Activated CD4-positive, CD25-positive, alpha-beta regulatory T cell treated with anti-CD3 and anti-CD28 coated beads, Interleukin-2, amount 50 U/mL, for 72 hours (primary cell): ENCODE measurements at places on chromosomes 1 and 21.

- DNase-seq, result no peak
Measured at GRCh38 chr1:15075817-15076216, 77.7 kb upstream of the TMEM51 start.

- DNase-seq, result no peak
Measured at GRCh38 chr1:6218375-6219164, 12.7 kb downstream of the RNF207 start.

- no peak for DNase-seq
Measured at GRCh38 chr1:201396861-201397464, 2.2 kb downstream of the LAD1 start.

- no peak for DNase-seq
Measured at GRCh38 chr1:166927701-166928100, 47.6 kb downstream of the ILDR2 start.

- no peak for DNase-seq
Measured at GRCh38 chr21:26844258-26845065, 747 bp downstream of the ADAMTS1 start.

- no peak for DNase-seq
Measured at GRCh38 chr21:29739176-29739575, 200.6 kb downstream of the GRIK1 start.

- DNase-seq, result no peak
Measured at GRCh38 chr1:238409932-238410331, 519.2 kb upstream of the ZP4 start.

- DNase-seq, result no peak
Measured at GRCh38 chr1:237492359-237492758, 398.4 kb downstream of the ZP4 start.

DNA sequence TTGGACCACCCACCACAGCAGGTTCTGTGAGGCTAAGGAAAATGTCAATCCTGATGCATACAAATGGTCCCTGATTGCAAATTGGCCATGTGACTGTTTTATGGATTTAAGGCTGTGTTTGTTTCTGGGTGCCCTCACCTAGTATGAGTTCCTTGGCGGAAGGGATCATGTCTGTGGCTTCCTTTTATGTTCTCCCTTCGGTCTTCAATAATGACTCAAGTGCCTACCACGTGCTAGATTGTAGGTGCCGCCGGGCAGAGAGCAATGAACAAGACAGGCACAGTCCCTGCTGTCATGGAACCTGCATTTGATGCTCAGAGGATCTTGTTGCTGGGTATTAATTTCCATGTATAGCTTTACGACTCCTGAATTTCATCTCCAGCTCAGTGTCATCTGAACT is 9.8 kb upstream of the VWA5B1 start:
- DNase-seq, result no peak

DNA sequence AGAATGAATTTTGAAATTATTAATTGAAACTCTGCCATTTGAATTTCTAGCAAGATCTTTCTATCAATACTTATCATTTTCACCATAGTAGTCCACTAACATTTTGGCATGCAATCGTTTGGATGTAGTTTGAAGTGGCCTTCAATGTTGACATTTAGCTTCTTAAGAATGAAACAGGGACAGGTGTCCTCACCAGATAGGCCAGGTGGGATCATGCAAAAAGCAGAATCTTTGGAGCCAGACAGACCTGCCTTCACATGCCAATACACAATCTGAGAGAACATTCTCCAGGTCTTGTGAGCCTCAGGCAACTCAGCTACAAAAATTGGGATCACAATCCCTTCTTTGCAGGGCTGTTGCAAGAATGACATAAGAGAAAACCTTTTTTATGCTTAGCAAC is 18.3 kb upstream of the HSPA13 start:
- DNase-seq, result no peak

DNA sequence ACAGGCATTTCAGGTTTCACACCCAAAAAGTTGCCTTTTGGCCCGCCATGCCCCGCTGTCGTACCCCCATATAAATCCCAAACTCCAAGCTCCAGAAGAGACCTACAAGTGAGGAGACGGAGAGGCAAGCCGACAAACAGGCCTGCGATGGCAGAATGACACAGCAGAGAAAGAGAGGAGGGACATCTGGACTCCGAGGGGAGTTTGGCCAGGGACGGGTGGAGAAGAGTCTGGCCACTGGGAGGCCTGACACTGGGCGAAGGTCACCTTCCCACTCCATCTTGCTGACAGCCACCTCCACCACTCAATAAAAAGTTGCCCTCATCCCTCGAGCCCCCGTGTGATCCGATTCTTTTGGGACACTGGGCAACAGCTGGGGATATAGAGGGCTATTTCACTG is 1.9 kb upstream of the CFH start:
- no peak for DNase-seq

GRCh38 chr1:60923389-60924087 is 158.8 kb upstream of the NFIA start:
- no peak for DNase-seq

DNA sequence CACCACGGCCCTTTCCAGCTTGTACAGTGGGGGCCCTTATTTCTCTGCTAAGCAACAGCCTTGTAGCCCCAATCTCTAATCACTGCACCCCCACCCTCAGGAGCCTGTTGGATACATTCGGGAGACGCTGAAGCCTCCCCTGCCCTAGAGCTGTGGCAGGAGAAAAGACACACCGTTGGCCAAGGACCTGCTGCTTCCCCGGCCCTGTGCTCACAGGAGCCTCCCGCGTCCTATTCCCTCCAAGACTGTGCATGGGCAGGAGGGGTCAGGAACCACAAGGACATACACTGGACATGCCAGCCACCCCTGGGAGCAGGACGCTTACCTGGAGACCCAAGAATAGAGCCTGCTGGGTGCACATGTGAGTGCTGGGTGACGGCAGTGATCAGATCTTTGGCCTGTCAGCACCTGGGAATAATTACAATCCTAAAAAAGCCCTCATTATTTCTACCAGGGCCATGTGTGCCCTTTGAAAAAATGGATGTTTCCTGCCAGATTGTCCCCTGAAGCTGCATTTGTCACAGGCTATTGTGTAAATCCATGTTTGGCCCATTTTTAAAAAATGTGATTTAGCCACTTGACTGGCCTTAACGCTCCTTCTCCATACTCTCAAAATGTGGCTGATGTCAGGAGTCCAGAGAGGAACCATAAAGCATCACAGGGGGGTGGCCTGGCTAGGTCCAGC is 590.6 kb downstream of the MATN1 start:
- no peak for DNase-seq

DNA sequence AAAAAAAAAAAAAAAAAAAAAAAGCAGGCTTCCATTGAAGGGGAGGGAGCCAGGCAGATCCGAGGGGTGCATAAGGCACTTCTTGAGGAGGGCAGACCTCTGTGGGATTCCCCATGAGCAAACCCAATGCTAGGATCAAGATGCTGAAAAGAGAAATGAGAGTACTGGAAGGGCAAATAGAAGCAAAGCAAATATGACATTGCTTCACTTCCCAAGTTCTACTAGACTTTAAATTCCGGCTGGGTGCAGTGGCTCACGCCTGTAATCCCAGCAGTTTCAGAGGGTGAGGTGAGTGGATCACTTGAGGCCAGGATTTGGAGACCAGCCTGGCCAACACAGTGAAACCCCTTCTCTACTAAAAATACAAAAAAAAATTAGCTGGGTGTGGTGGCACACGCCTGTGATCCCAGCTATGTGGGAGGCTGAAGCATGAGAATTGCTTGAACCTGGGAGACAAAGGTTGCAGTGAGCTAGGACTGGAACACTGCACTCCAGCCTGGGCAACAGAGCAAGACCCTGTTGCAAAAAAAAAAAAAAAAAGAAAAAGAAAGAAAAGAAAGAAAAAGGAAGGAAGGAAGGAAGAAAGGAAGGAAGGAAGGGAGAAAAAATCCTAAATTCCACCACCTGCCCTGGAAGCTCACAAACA is 23.1 kb upstream of the PALMD start:
- no peak for DNase-seq

GRCh38 chr1:94989398-94989797 is 62.5 kb upstream of the CNN3 start:
- no peak for DNase-seq

GRCh38 chr1:37485902-37486679 is 11.7 kb downstream of the ZC3H12A start:
- no peak for DNase-seq

DNA sequence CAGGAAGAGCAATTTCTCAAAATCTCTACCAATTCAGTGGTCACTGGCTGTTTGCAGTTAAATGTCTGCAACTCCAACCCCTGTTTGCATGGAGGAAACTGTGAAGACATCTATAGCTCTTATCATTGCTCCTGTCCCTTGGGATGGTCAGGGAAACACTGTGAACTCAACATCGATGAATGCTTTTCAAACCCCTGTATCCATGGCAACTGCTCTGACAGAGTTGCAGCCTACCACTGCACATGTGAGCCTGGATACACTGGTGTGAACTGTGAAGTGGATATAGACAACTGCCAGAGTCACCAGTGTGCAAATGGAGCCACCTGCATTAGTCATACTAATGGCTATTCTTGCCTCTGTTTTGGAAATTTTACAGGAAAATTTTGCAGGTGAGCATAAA is 167.2 kb downstream of the CRB1 start:
- DNase-seq, result no peak

- no peak for DNase-seq
Measured at GRCh38 chr1:91548376-91549040, 47.9 kb downstream of the CDC7 start.

- no peak for DNase-seq
Measured at GRCh38 chr1:167149793-167150491, 56.1 kb downstream of the STYXL2 start.

GRCh38 chr1:23196627-23197328 is 20.5 kb downstream of the HTR1D start:
- DNase-seq, result no peak

- no peak for DNase-seq
Measured at GRCh38 chr1:3101124-3101939, 32.3 kb downstream of the PRDM16 start.

- DNase-seq, result no peak
Measured at GRCh38 chr1:156483397-156483796, 17.2 kb downstream of the MEF2D start.

- DNase-seq, result no peak
Measured at GRCh38 chr1:197081117-197081753, 14.2 kb upstream of the F13B start.

- DNase-seq, result peak; percentile 59
Measured at GRCh38 chr1:223844787-223845036, 1.0 kb downstream of the TP53BP2 start.

DNA sequence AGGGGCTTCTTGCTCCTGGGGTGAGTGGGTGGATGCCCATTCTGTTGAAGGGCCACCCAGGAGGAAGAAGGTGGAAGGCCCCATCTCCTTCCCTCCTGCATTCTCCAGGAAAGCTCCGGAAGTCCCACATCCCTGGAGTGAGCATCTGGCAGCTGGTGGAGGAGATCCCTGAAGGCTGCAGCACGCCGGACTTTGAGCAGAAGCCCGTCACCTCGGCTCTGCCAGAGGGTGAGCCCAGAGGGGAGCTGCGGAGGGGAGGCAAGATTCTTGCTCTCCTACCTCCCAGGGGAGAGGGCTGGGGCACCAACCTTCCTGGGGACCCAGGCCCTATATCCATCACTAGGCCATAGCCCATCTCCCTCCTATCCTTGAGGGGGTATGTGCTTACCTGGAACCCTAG is 3.4 kb downstream of the IGFN1 start:
- DNase-seq, result no peak

GRCh38 chr1:235093013-235093695 is 35.5 kb downstream of the TOMM20 start:
- no peak for DNase-seq

DNA sequence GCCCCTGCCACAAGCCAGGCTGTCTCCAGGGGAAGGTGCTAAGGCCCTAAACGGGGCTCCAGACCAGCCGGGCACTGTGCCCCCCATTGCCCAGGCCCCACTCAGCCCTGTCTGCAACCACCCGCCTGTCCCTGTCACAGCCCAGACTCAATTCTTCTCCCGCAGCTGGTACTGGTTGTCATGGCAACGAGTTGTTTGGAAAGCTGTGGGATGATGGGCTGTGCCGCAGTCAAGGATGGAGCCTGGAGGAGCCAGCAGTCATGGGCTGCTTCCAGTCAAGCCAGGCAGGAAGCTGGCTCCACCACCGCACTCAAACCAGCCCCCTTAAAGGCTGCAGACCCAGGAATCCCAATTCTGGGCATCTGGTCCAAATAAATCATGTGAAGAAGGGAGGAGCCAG is 4.2 kb downstream of the SPOCD1 start:
- DNase-seq, result no peak

GRCh38 chr1:165861911-165862310 is 34.5 kb downstream of the UCK2 start:
- DNase-seq, result no peak

- no peak for DNase-seq
Measured at GRCh38 chr1:20187813-20188454, 1.6 kb upstream of the PLA2G2C start.

DNA sequence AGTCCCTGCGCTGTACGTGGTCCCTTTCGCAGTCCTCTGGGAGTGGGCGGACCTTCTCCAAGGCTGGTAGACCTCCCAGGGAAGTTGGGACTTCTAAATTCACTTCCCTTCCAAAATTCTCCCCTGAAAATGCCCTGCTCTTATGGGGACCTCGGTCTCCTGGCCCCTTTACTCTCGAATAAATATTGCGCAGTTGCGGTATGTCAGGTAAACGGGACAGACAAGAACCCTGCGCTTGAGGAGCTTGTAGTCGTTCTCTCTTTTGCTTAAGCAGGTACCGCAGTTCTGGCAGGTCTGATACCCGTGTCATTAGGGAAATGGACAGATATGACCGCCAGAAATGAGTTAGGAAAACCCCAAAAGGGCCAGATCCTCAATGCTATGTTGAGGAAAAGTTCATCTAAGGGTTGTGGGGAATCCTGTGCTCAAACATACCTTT is 561 bp downstream of the KIF2C start:
- no peak for DNase-seq

DNA sequence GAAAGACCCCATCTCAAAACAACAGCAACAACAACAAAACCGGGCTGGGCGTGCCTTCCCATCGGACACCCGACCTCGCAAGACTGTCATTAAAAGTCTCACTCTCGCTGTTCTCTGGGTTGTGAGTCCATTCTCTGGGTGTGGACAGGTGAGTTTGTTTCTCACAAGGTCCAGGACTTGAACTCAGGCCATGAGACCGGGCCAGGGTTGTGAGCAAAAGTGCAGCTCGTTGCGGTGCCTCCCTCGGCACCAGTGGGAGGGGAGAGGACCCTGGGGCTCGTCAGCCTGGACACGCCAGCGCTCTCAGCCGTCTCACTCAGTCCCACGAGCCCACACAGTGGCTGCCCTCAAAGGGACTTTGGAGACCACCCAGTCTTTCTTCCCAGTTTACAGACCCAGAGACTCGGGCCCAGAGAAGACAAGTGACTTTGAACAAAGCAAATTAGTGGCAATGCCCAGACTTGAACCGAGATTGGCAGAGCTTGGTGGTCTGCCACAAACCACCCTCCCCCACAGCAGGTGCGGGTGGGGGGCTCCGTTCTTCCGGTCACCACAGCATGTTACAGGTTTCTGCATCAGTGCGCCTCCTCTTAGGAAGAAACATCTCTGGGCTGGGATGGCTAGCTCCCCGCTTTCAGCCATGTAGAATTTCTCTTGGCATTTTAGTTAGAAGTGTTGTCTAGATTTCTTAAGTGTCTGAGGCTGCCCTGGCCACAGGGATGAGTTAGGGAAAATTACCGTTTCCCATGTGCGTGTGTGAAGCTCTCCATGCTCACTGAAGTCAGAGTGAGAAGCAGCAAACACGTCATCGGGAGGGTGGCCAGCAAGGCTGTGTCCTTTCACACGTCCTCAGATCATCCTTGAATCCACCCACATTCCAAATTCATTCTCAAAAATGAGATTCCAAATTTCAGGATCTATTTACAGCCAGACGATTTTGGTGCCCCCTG is 28.3 kb downstream of the LRRC3 start:
- no peak for DNase-seq
